ENCODE measurements at places on chromosomes 5 and 9.

- DNase-seq, result no peak
Observed at GRCh38 chr5:67476531-67476930, 279.9 kb upstream of the CD180 start.

- DNase-seq, result no peak
Observed at GRCh38 chr5:23655674-23656073, 148.3 kb downstream of the PRDM9 start.

GRCh38 chr5:142006363-142007236 lies 6.2 kb downstream of the GNPDA1 start:
- DNase-seq, result no peak

DNA sequence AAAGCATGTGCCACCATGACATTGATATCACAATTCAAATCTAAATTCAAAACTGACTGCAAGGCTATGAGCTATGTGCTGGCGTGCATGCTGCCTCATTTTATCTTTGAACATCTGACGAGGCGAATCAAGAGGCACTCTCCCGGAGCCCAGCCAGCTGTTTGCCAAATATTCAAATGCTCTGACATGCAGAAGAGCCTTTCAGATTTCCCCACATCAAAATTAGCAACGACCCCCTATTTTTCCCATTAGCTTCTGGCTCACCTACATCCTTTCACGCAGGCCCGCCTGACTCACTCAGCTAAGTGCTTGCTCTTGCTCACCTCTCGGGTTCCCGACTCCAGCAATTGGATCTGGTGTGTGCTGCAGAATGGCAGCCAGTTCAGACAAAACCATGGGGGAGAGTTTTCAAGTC lies 159.0 kb downstream of the NR2F1-AS1 start:
- DNase-seq, result no peak

- no peak for DNase-seq
Observed at GRCh38 chr9:72597181-72597517, 75.7 kb downstream of the TMC1 start.

DNA sequence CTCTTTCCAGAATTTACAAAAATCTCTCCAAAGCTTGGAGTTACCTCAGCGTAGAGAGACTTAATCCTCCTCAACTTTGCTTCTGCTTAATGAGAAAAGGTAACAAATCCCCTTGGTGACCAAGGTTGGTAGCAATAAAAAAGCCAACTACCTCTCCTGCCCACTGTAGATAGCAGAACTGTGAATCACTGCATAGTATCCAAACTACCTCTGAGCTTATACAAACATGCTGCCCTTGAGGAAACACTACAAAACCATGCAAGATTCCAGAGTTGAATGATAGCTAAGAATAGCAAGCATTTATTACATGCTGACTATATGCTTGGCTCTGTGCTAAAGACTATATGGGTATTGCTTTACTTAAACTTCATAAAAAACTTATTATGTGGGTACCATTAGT lies 2.8 kb upstream of the ADAMTS12 start:
- no peak for DNase-seq

DNA sequence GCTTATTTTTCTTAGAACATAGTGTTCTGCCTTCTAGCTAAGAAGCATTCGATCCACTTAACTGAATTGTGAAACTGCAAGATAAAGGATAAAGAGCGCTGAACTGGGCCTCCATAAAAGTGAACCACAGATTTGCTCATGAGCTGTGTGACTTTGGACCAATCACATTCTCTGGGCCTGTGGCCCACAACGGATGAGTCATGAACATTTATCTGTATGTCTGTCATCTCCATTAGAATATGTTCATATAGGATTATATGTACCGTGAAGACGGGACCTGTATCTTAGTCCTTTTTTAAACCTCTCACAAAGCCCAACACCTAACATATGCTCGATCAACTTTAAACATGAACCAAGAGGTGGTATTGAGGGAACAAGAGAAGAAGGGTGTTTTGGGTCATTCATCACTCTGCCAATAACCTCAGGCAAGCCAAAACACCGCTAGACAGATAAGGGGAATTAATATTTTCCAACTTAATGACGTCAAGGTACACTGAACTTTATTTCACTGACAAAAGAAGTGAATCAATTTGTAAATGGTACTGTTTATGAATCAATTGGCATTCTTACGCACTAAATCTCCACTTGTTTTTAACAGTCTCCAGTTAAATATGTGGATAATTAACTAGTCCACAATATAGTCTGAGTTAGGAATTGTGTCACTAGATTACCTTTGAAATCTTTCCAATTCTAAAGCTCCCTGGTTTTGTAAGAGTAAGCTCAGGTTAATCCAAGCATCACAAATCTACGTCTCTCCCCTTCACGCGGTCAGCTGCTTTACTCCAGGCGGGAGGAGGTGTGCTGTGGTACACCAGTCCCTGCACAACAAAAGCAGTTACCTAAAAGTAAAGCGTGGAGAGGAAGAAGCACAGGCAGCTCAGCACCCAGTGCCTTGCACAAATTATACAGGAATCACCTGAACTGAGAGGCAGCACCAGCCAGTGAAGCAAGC lies 1.6 kb downstream of the TMEM245 start:
- DNase-seq, result peak; percentile 6

DNA sequence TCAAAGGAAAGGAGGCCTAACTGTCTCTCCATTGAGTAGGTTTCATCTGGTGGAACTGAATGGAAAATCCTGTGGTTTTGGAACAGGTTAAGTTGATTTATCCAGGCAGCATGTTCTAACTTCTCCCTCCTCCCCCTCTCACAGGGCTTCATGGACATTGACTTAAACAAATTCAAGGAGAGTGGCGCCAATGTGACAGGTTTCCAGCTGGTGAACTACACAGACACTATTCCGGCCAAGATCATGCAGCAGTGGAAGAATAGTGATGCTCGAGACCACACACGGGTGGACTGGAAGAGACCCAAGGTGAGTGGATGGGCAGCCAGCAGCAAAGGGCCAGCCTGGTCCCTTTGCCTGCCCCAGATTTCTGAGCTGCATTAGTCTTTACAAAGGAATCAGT lies 183.9 kb downstream of the GRIA1 start:
- DNase-seq, result no peak

Measured in stimulated activated CD4-positive, alpha-beta T cell treated with anti-CD3 and anti-CD28 coated beads, Interleukin-1b, Interleukin-23, amount 100 ng/mL, for 1 hour (primary cell).